NCI-H2107 (cell line): ENCODE measurements at places on chromosomes 11 and 22.

DNA sequence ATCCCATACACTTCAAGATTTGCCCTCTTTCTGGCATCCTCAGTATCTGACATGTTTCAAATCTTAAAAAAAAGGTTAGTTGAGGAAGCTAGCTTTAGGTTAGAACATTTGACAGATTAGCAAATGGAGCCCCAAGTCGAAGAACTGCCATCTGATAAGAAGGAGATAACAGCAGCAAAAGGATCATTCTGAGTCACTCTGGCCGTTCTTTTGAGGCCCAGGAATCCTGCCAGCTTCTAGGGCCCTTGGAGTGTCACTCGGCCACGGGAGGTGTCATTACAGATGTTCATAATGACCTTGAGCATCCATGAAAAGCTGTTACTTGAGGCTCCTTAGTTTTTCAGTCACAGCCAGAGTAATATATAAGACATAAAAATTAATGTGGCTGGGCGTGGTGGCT lies 132.1 kb upstream of the RASSF10 start:
- no peak for DNase-seq

GRCh38 chr11:14612694-14613093 lies 30.9 kb upstream of the PDE3B start:
- DNase-seq: no peak

DNA sequence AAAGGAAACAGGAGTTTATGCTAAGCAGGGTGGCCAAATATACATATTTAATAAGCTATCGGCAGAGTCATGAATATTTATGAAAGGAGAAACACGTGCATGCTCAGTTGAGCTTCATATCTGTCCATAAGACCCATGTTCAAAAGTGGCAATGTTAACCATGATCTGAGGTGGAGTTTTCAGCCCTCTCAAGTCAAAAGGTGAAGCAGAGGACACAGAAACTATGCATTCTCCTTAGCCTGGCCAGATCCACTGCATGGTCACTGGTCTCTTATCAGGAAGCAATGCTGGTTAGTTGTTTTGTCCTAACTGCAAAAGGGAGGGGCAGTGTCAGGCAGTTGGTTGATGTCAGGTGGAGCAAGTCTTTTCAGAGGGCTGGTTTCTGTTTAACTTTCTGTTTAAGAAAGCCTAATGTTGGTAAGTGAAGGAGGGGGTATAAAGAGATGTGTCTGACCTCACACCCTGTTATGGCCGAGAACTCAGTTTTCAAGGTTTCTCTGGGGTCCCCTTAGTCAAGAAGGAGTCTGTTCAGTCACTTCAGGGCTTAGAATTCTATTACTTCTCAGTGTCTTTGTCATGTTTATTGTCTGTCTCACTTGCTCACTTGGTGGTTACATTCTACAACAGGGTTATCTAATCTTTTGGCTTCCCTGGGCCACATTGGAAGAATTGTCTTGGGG lies 5.5 kb upstream of the SELENOH start:
- DNase-seq: no peak

- DNase-seq: no peak
Measured at GRCh38 chr11:72735495-72736027, 16.6 kb downstream of the ARAP1 start.

DNA sequence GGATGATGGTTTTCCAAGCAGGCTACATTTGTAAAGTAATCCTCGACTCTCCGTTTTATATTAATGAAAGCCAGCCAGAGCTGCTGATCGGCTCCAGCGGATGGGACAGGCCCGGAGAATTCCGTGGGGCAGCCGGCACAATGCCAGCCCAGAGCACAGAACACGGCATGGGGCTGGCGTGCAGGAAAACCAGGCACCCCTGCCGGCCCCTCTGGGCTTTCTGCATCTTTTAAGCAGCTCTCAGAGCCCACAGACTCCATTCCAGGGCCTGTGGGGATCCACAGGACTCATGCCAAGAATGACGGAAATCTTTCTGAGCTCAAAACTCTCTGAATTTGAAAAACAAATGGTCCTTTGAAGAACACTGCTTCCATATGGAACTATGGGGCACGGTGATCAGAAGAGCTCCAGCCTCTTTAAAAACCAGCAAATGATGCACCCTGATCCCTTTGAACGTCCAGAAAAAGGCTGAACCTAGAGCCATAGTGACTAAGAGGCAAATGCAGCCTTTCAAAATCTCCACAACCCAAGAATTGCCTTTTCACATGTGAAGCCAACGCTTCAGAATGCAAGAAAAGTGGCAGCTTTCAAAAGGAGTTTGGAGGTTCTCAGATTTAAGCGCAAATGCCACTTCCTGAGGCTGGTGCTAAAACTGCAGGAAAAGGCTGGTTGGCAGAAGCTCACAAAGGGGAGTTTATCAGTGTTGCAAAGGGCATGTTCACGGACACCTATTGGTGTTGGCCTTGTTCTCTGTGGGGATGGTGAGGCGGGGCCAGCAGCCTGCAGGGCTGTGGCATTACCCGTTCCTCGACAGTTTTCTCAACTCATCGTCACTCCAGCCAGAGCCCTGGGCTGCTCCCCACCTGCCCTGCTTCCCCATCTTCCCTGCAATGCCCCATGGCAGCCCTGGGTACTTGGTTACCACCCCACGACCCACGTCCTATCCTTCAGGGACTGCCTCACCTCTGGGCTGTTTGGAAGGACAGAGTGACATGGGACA lies 212.5 kb downstream of the CTTN start:
- DNase-seq: no peak

GRCh38 chr11:14127679-14128078 lies 165.2 kb downstream of the SPON1 start:
- DNase-seq: no peak

DNA sequence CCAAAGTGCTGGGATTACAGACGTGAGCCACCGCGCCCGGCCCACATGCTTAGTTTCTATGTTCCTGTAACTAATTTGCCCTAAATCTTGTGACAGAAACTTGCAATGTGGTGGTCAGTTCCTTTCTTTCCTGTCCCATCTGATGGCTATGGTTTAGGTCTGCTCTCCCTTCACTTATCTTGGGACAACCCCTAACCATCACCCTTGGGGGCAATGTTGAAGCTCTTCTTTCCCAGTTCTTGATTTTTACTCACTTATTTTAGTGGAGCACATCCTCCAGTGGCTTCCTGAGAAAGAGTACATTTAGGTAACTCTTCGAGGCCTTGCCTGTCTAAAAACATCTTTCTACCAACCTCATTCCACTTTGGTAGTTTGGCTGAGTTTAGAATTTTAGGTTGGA lies 7.3 kb downstream of the SREBF2 start:
- no peak for DNase-seq

GRCh38 chr11:121071846-121072450 lies 29.1 kb upstream of the TECTA start:
- no peak for DNase-seq

DNA sequence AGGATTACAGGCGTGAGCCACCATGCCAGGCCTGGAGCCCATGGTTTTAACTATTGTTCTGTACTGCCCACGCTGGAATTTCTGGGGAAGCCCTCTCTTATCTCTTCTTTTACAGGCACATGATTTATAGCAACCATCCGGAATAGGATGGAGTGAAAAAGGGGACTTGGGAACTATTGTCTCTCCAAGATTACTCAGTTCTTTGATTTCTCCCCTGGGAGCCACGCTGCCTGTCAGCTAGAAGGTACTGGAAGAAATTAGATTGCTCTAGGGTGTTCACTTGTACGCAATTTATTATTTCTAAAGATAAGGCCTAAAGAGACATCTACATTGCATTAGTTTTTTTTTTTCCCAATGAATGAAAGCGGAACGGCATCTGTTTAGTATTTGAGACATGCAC lies 65.6 kb upstream of the PTPRJ start:
- no peak for DNase-seq

DNA sequence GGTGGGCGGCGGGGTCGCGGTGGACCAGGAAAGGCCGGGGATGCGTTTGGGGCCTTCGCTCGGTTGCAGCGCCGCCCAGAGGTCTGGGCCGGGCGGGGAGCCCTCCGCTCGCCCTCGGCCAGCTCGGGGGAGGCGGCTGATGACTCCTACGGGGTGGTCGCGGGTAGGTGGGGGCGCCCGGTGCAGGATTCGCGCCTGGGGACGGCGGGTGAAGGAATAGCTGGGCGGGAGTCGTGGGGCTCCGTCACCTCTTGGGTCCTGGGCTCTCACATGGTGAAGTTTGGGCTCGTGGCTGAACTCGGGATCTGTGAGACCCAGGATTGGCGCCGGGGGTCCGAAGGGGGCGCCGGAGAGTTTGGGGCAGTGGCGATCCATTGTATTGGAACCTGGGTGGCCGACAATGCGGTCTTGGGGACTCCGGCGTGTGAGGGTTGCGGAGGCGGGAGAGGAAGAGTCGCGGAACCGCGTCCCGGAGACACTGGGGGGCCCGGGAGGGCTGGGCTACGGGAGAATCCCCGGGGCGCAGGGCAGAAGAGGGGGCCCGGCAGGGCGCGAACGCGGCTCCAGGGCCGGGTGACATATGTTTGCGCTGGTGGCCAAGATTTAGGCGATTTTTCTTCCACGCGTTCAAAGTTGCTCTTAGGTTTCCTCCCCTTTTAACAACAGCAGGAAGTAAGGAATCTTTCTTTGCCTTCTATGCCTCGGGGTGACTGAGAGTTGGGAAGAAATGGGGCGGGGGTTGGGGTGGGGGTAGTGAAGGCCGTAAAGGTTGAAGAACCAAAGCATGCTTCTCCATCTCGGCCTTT lies 935 bp downstream of the QSER1 start:
- DNase-seq: no peak

- no peak for DNase-seq
Measured at GRCh38 chr11:73270016-73270854, 1.9 kb upstream of the P2RY6 start.

- DNase-seq: no peak
Measured at GRCh38 chr11:35981581-35981980, 37.7 kb downstream of the LDLRAD3 start.

DNA sequence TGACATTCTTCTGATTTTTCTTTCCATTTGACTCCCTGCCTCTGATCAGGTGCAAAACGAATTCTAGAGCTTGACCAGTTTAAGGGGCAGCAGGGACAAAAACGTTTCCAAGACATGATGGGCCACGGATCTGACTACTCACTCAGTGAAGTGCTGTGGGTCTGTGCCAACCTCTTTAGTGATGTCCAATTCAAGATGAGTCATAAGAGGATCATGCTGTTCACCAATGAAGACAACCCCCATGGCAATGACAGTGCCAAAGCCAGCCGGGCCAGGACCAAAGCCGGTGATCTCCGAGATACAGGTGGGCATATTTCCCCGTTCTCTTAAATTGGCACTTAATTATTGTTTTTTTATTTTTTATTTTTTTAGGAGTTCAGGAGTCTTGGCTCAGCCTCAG lies 15.4 kb downstream of the XRCC6 start:
- DNase-seq: no peak

GRCh38 chr11:77207618-77208313 lies 79.7 kb downstream of the MYO7A start:
- DNase-seq: no peak

DNA sequence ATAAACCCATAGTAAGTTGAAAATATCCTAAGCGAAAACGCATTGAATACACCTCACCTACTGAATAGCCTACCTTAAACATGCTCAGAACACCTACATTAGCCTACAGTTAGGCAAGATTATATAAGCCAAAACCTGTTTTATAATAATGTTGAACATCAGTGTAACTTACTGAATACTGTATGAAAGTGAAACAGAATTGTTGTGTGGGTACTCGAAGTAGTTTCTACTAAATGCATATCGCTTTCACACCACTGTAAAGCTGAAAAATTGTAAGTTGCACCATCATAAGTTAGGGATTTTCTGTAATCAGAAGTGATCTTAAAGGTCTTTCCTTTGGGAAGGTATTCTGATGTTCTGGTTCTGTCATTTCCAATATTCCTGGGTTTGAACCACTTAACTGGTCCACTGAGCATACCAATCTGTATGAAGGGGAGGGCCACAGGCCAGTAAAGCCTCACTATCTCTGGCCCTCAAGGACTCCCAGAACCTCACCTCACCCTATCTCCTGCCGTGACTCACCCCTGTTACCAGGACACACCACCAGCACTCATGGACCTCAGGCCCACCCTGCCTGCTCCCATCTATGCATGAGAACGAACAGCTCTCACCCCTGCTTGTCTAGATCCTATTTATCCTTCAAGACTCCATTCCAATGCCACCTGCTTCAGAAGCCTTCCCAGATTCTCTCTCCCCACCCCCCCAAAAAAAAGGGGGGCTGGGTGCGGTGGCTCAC lies 70.0 kb downstream of the NAT10 start:
- no peak for DNase-seq

- DNase-seq: no peak
Measured at GRCh38 chr22:36946421-36947158, 33.2 kb downstream of the CSF2RB start.

GRCh38 chr11:47259232-47259977 lies 1.6 kb downstream of the NR1H3 start:
- DNase-seq: no peak

GRCh38 chr22:46067159-46068111 lies 82.9 kb upstream of the PPARA start:
- DNase-seq: no peak

DNA sequence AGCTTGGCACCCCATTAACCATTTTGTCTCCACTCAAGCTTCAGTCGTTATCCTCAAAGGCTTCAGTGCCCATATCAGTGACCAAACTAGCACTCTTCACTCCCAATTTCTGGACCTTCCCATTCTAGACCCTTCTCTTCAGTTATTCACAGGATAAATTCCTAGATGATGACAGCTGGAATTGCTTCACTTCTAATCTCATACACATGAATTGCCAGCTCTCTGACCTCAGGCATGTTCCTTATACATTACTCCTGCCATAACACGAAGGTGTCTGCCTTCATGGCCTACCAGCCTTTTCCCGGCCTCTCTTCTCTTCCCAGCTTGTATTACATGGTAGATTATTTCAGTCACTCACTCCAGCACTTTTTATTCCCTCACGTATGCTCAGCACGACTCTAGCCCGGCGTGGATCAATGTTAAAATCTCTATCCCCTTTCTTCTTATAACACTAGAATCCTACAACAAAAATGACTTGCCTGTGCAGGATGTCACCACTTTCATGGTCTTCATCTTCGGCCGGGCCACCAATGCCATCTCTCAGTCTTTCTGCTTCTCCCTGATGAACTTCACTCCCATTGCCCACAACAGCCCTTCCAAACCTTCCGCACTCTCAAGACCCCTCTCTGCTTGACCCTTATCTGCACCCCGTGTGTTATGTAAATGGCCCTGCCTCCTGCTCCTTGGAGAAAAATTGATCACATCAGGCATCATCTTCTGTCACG lies 36.9 kb downstream of the EIF3F start:
- DNase-seq: no peak

- DNase-seq: no peak
Measured at GRCh38 chr22:11628651-11629511, 3899.1 kb upstream of the OR11H1 start.

DNA sequence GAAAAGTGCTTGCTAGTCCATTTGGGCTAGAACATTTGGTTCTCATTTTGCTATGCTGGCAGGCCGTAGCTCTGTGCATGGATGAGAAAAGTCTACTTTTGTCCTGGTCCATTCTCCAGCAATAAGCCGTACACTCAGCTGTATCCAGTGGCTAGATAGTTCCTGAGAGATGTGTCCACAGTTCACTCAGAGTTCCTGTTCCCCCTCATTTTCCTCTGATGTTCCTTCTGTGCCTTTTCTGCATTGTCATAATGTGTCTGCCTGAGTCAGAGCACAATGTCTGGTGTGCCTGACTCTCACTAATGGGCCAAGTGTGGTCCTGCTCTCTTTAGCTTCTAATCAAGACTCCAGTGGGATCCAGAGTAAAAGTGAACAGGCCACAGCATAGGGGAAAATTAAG lies 215.7 kb upstream of the CTSC start:
- DNase-seq: no peak

GRCh38 chr22:42280836-42281235 lies 10.4 kb upstream of the TCF20 start:
- DNase-seq: no peak

GRCh38 chr11:13277768-13278608 lies at the start of gene BMAL1:
Gene BMAL1, plus strand, starts transcription at chr11:13277790. Its CDS starts 76,519 bp downstream, at chr11:13354309.
- no peak for DNase-seq
